ENCODE measurements at places on chromosomes 5 and 9.

GRCh38 chr9:13569602-13570067 lies 290.1 kb upstream of the MPDZ start:
- no peak for DNase-seq

- no peak for DNase-seq
Measured at GRCh38 chr5:81537905-81538547, 144.1 kb upstream of the ACOT12 start.

- DNase-seq: no peak
Measured at GRCh38 chr9:130997925-130998596, 10.9 kb upstream of the LAMC3 start.

GRCh38 chr5:6723816-6724300 lies 10.6 kb downstream of the TENT4A start:
- no peak for DNase-seq

DNA sequence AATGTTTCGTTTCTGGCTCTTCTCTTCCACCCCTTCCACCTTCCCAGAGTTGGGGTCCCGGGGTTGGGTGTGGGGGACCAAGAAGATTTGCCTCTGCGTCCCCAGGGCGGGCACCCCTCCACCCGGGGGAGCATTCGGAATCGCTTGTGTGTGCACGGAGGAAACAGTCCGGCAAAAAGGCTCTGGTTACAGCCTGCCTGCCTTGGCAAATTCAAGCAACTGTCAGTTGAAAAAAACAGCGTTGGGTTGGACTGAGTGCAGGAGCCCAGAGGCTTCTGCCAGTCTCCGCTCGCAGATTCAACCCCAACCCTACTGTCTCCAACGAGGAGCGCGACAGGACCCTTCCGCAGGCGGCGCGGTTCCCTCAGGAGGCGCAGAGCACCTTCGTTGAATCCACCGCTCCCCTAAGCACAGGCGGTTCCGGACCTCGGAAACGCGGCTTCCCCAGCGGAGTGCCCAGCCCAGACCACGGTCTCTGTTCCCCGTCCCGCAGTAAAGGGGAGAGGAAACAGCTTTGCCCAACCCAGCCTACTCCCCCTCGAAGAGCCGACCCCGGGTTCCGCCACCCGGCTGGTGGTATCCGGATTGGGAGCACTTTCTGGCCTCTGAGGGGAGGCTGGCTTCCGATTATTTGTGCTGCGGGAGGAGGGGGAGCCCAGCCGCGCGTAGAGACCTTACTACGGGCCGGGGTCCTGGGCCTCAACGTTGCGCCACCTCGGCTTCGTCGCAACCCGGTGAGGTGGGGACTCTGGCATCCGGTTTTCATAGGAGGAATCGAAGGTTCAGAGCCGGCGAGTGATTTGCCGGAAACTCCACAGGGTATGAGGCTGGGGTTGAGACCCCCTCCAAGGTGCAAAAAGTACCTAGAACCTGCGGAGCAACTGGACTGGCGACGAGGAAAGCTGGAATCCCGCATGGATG lies 9.6 kb downstream of the LHX6 start:
- DNase-seq: no peak

Measured in activated naive CD4-positive, alpha-beta T cell (primary cell).